ENCODE measurements at places on chromosomes 1 and 21.

- no peak for DNase-seq
Observed at GRCh38 chr1:26689504-26689903, 6.3 kb upstream of the ARID1A start.

DNA sequence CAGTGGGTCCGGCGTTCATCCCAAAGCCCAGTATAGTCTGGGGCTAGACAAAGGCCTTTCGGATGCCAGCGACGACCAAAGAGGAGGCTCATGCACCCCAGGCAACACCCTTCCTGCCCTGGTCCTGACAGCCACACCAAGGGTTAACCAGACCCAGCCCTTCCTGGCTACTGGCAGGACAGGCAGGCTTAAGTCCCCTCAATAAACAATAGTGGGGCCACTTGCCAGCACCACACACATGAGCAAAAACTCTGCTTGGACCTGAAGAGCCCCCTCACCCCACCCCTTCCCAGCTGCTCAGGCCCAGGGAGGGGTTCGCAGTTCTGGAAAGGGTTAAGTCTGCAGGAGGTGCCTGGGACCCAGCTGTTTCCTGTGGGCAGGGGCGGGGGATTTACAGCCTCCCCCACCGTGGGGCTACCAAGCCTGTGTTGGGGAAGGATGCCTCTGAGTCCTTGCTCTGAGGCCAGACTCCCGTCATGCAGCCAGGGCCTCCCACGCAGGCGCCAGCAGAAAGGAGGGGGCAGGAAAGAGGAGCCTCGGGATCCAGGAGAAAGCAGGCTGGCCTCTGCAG is 18.2 kb downstream of the PHLDA3 start:
- DNase-seq, result no peak

- no peak for DNase-seq
Observed at GRCh38 chr1:45974541-45975269, 157.7 kb downstream of the PIK3R3 start.

- DNase-seq, result no peak
Observed at GRCh38 chr21:28310711-28311110, 682.0 kb downstream of the LTN1 start.

GRCh38 chr1:25760122-25760719 is 39.8 kb upstream of the SELENON start:
- no peak for DNase-seq

DNA sequence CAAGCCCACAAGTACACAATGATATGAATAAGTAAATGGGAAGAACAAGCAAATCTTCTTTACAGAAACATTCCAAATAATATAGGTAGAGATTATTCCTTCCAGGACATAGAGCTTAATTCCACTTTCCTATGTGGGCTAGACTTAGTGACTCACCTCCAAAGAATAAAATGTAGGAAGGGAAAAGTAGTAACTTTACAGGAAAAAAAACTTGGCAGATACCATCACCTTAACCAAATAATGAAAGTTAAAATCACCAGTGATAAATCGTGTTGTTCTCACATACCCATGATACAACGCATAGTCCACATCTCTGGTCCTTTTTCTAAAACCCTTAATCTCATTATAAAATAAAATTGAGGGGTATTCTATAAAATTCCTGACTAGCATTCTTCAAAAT is 260.8 kb downstream of the SPATA17 start:
- DNase-seq, result no peak

DNA sequence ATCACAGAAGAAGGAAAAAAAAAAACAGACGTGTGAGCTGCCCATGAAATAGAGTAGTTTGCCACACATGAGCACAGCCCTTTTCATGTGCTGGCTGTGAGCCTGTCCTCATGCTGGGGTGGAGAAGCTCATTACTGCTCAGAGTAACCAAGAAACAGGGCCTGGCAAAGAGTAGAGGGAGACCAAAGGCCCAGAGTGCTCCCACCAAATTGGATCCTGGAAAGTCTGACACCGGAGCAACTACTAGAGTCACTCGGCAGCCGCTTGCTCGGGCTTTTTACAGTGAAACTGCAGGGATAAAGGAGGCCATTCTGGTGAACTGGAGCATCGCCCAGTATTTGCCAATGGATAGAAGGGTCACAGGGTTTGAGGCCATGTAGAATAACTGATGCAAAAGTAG is 64.4 kb upstream of the BARHL2 start:
- no peak for DNase-seq

DNA sequence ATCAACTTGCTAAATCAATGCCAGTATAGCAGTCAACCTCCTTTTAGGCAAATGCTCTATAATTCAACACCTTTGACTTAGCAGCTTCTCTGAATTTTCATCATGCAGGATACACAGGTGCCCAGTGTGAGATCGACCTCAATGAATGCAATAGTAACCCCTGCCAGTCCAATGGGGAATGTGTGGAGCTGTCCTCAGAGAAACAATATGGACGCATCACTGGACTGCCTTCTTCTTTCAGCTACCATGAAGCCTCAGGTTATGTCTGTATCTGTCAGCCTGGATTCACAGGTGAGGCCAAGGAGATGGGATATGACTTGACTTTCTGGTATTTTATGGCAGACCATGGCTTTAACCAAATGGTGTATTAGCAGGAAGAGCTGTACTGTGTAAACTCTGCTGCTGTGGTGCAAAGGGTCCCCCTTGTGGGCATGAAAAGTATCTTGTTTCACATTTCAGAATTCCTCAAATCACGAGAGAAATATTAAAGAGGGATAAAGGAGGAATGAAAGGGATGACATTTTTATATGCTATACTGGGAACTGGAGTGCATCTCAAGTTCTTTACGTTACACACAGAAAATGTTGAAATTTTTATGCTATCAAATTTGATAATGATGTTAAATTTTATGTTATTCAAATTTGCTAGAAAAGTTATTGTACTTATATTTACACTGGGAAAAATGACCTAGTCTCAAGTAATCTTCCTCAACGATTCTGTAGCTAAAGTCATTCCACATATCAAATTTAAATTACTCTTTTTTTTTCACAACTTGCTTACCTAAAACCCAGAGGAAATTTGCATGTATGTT is 88.9 kb downstream of the CRB1 start:
- DNase-seq, result peak; percentile 14
